ENCODE measurements at places on chromosomes 7 and 10.

DNA sequence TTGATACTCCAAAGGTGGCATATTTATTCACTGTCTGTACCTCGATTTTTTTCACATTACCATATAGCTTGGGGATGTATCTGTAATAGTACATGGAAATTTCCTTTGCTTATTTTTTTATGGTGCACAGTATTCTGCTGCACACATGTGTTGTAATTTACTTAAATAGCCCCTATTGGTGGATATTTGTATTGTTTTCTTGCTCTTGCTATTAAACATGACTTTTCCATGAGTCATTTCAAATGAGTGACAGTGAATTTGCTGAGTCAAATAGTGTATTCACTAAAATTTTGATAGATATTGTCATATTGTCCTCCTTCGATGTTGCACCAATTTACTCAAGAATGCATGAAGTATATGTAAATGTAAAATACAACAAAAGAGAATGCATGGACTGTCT is 122.7 kb upstream of the STEAP4 start:
- DNase-seq, result no peak

DNA sequence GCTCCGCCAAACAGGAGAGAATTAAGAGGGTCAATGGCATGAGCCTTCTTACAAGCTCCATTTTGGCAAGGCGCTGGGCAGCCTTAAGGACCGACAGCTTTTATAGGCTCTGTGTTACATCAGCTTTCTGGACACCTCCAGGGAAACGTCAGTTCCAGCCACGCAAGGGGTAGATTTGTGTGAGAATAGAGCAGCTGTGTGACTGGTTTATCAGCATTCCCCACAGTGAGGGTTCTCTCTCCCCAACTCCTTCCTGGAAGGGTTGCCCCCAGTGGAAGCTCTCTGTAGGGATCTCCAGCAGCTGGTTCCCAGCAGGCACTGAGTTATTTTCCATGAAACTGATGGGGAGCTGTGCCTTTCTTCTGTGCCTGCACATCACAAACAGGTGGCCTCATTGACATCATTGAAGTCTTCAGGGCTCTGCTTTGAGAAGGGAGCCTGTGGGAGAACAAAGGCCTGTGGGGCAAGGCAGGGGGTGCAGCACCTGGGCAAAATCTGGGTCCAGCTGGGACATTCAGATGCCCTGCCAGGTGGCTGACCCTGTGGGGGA is at the start of gene CUZD1:
Gene CUZD1, minus strand, starts transcription at position 75 of the 550 bp plus-strand sequence. Its CDS starts 14 bp downstream, at position 61.
- no peak for DNase-seq

- DNase-seq, result no peak
Measured at GRCh38 chr7:58087536-58088190, 637.7 kb downstream of the ZNF716 start.

DNA sequence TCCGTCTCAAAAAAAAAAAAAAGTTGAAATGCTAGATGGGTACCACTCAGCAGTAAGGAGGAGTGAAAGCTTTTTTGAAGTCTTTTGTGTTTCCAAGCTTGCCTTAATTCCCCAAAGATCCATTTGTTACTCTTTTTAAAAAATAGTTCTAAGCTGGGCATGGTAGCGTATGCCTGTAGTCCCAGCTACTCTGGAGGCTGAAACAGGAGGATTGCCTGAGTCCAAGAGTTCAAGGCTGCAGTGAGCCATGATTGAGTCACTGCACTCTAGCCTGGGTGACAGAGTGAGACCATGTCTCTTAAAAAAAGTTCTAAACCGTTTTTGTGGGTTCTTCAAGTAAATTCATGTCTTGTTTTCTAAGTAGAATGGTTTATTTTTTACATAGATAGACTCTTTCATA is 5.3 kb downstream of the TBC1D12 start:
- DNase-seq, result no peak

- DNase-seq, result no peak
Measured at GRCh38 chr10:70295926-70296325, 12.1 kb upstream of the NPFFR1 start.

DNA sequence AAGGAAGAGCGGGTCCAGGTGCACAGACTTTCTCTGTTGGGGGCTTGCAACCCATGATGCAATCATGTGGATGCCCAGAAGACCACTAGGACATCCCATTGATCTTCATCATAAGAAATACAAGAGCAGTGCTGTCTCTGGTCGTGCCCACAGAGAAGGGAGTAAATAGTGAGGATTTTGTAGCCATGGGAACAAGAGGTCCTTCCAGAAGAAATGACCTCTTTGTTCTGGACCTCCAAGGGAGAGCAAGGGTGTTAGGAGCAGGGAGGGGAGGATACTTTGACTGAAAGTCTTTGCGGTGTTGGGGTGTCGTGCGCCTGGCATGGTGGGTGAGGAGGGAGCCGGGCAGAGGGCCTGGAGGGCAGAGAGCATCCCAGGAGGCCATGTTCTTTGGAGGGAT is 55.0 kb upstream of the EN2 start:
- no peak for DNase-seq

DNA sequence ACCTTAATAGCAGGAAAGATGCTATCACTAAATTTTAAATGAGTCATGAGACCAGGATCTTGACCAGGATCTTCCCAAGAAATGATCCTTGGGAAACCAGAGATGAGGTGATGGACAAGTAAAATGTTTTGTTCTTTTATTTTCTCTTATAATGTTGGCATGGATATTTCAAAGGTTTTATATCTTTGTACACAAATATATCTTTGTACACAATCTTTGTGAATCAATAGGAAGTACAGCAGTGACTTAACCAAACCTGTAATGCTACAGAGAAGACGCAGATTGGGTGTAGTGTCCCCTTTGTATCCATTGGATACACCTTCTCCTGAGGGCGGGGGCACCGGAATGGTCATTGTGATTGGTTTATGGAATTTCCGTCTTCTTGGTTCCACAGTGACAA is 180.1 kb upstream of the CCDC6 start:
- no peak for DNase-seq

DNA sequence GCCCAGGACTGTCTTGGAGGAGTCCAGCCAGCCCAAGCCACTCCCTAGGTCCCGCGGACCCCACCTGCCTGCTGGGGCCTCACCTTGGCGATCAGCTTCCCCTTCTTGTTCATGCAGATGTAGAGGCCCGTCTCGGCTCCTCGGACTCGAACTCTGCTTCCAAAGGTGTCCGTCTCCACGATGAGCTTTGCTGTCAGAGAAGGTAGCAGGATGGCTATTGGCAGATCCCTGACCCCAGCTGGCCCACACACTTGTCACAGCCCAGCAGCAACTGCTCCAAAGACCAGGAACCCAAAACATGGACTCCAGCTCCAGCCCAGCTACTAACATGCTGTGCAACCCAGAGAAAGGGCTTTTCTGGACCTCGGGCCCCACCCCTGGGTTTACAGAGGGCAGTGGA is 4.5 kb downstream of the FGF8 start:
- DNase-seq, result no peak
